Fibroblast of skin of abdomen (primary cell): ENCODE measurements at places on chromosomes 2 and 18.

GRCh38 chr2:16080071-16080470 lies 139.7 kb downstream of the MYCN start:
- DNase-seq, result no peak

DNA sequence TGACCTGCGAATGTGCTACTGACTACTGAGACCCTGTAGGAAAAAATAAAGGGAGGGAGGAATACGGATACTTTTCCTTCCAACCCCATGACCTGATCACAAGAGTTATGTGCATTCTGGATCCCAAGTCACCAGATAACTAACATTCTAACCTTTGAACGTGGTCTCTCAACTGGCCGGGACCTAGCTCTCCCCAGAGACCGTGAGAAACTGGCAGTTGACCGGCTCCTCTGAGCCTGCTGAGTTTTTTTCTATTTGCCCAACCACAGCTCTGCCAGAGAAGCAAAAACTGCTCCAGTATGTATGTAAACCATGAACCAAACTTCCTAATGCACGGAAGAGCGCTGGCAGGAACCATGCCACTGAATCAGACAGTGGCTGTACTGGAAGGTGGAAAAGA lies 47.5 kb upstream of the PTMA start:
- DNase-seq, result no peak

GRCh38 chr2:139626128-139626527 lies 845.9 kb upstream of the NXPH2 start:
- DNase-seq, result no peak

GRCh38 chr2:30986231-30986580 lies 152.0 kb downstream of the GALNT14 start:
- DNase-seq, result no peak

DNA sequence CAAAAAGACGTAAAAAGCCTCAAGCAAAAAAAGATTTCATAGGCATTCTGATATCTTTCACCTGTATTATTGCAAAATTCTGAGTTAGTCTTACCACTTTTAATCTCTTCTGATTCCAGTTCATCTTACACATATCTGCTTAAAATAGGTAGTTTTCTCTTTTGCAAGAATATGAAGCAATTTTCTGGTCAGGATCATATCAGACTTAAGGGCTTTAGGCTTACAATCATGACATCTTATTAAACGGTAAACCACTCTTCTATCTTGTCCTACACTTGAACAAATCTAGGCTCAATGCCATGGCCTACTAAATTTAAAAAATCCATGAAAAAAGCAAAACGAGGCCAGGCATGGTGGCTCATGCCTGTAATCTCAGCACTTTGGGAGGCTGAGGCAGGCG lies 50.1 kb upstream of the GAREM1 start:
- DNase-seq, result no peak

- no peak for DNase-seq
These were observed 54.6 kb downstream of the GREB1 start for GRCh38 chr2:11588228-11589110.
